ENCODE measurements at places on chromosomes 1 and 21.
A peak's percentile ranks its signal among the peaks of the same experiment; 100 is the strongest.

GRCh38 chr1:167924543-167925231 lies 10.8 kb upstream of the ADCY10 start:
- DNase-seq = no peak

- no peak for DNase-seq
Measured at GRCh38 chr1:206538901-206539640, 31.7 kb downstream of the RASSF5 start.

- peak; percentile 54 for DNase-seq
Measured at GRCh38 chr1:15618655-15619525, 1.6 kb downstream of the DDI2 start.

DNA sequence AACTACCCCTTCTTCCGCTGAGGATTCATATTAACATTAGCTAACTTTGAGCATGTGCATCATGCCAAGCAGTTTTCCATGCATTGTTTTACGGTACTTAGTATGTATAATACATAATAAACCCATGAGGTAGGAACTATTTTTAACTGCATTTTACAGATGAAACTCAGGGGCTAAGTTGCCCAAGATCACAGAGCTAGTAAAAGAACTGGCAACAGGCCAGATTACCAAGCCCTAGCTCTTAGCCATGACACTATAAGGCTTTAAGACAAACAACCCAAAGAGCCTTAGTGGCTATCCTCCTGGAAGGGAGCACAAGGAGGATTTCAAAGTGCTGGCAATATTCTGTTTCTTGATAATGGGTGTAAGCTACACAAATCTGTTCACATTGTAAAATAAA lies 6.1 kb downstream of the AK2 start:
- DNase-seq = no peak

- no peak for DNase-seq
Measured at GRCh38 chr21:24204641-24205040, 1402.6 kb downstream of the MRPL39 start.

- peak; percentile 71 for DNase-seq
Measured at GRCh38 chr21:15741510-15741909, 11.7 kb downstream of the USP25 start.

GRCh38 chr1:10835822-10836421 lies 39.5 kb upstream of the CASZ1 start:
- DNase-seq = peak; percentile 39

GRCh38 chr1:14296795-14297194 lies 301.7 kb upstream of the KAZN start:
- DNase-seq = peak; percentile 60

DNA sequence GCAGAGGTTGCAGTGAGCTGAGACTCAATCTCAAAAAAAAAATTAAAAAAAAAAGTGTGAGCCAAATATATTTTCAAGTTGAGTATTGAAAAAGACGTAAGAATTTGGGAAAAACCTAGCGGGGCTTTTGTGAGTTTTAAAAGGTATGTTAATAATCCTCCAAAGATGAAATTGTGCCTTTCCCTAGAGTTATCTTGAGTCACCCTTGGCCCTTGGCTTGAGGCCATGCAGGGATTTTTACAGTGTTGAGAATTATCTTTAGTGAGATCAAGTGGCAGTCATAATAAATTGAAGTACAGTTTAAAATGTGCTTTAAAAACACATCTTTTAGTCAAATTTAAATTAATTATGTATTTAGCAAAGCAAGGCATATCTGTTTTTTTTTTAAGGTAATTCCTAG lies 32.7 kb downstream of the PPP2R5A start:
- DNase-seq = no peak

DNA sequence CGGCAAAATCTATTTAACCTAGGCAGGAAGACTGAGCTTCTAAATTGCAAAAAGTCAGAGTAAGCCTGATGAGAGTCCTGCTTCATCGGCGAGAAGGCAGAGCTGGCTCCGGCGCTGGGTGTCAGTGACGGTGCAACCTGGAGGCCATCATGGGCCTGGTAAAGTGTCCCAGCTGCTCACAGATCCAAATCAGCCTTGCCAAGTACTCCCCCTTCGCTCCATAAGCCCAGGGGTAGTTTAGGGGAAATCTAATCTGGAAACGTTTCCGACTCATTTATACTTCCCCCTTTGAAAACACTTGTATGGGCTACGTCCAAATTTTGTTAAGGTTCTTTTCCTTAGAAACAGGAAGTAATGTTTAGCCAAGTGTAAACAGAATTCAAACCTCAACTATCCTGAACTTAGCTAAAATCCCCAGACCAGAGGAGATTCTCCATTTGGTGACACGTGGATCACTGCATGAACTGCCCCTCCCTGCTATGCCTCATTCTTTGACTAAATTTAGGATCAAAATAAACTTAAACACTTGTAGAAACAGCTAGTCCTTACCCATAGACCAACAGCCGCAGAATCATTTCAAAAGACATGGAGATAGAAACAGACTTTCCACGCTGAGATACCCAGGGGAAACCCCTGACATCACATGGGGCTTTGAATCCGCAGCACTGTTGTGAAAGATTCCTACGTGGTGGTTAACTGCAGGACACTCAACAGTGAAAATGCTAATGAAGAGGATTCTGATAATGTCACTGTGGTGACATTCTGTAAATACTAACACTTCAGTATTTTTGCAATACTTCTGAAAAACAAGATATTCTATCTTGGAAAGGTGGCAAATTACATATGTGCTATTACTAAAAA lies 172.7 kb downstream of the TGFBR3 start:
- DNase-seq = peak; percentile 9

- peak; percentile 86 for DNase-seq
Measured at GRCh38 chr1:203463469-203464062, 12.0 kb upstream of the PRELP start.

DNA sequence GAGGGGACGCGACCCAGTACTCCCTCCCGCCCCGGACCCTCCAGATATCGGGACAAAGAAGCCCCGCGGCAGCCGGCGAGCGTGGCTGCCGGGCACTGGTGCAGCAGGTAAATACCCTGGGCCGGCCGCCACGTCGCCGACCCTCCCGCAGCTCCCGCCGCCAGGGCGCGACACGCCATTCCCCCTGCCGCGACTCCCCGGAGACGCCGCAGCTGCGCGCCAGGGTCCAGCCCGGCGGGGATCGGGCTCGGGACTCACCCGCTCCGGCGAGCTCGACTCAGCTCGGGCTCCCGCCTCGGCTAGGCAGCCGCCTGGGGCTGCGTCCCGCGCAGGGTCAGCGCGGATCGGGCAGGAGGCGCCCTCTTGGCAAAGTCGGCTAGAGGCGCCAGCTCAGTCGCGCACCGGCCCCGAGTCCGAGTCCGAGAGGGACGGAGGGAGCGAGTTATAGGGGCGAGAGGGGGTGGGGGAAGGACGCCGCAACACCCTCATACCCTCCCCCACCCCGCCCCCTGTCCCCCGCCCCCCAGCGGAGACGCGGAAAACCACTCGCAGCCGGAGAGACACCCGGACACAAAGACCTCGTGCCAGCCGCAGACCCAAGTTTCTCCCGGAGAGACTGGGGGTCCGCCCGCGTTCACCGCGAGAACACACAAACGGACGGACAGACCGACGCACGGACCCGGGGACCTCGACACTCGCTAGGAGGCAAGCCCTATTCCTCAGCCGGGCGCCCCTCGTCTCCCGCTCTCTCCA lies 985 bp downstream of the SYT6 start:
- DNase-seq = peak; percentile 42

GRCh38 chr1:229447809-229448252 lies 13.9 kb upstream of the ACTA1 start:
- DNase-seq = no peak

DNA sequence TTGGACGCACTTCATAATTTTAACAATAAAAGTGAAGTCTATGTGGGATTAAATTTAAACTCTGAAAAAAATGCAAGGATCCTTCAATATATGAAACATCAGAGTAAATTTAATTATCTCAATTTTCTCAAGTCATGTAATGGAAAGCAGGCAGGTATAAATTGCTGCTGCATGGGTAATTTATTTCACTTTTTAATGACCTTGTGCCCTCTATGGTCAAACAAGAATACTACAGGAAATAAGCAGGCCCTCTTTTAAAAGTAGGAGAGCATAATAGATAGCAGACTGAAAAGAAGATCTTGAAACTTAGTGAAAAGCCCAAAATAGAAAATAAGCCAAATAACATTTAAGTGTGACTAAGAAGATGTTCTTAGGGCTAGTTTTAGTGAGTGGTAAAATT lies 22.9 kb downstream of the BCAS2 start:
- no peak for DNase-seq

DNA sequence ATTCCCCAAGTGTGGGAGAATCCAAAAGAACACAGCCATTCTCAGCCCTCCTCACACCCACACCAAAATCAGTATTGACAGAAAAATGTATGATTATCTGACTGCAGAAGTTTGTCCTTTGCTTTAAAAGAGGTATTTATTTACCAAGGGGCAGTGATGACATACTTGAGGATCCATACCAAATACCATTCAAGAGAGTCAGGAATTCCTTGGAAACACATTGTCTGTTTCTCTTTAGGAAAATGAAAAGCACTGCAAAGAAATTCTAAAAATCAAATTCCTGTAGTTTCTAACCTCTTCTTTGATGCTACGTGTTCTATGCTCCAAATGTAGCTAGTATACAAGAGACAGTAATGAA lies 509.6 kb upstream of the CXADR start:
- peak; percentile 77 for DNase-seq

GRCh38 chr1:32507021-32507420 lies 32.2 kb upstream of the ZBTB8A start:
- no peak for DNase-seq

GRCh38 chr1:209786146-209786545 lies 1.8 kb upstream of the C1orf74 start:
- no peak for DNase-seq

DNA sequence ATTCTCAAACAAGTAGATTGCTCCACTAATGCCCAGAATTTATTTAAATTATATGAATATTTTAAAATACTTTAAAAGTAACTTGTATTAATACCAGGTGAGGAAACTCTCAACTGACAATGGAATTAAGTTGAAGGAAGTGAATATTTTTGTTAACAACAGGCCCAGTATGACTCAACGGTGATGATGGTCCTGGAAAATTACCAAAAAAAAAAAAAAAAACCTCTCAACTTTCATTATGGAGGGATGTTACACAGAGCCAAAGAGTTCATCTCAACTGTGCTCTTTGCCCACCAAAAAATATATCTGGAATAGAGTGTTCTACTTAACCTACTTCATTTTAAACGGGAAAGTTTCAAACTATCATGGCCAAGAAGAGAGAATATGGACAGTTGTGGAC lies 28.3 kb downstream of the CFH start:
- DNase-seq = peak; percentile 50

All from fibroblast of skin of abdomen (primary cell).